ENCODE measurements at places on chromosomes 7 and 10. TPM values are rescaled to one million over a fixed set of nuclear protein-coding genes. Genes with fewer than 3 reads are reported as not detected.

GRCh38 chr7:150420987-150421674, 29.3 kb upstream of the GIMAP8 start:
- peak; percentile 72 for DNase-seq

- DNase-seq = no peak
Measured at GRCh38 chr10:113056441-113057021, 106.5 kb downstream of the TCF7L2 start.

GRCh38 chr10:48478980-48479811, 125.7 kb downstream of the ARHGAP22 start:
- DNase-seq = no peak

DNA sequence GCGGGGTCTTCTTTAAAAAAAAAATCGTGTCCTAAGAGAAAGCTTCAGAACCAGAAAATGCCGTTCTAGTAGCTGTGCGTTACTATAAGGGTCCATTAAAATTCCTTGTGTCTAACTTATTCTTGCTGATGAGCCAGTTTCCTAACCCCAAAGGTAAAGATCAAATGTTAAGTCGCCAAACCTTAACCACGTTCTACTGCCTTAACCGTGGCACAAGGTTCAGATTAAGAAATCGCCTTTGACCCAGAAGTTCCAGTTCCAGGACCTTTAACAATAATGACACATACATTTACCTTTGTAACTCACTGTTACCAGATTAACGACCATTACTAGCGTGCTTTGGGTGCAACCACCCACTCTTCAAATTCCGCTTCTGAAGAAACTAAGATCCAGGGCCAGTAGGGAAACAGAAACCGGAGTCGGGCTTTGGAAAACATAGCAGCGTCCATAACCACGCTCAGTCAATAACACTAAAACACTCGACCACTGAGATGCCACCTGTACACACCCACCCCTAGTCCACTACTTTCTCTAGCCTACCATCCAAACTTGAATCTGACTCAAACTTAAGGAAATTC, 620 bp downstream of the BET1 start:
- peak; percentile 14 for DNase-seq

DNA sequence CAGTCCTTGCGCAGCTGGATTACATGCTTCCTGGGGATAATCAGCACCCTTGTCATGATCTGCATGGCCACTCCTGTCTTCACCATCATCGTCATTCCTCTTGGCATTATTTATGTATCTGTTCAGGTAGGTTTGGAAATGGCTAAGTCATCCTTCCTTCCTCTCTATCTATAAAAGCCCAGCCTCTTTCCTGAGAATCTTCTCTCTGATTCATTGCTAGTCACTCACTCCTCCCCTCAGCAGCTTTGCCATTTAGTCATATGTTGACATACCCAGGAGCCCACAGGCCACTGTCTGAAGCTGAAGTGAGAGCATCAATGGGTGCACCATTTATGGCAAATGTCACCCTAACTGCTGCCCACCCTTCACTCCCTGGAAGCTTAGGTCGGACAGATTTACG, 52.0 kb downstream of the ABCC2 start:
- DNase-seq = no peak

- DNase-seq = no peak
Measured at GRCh38 chr7:54076616-54077015, 465.6 kb upstream of the VSTM2A start.

DNA sequence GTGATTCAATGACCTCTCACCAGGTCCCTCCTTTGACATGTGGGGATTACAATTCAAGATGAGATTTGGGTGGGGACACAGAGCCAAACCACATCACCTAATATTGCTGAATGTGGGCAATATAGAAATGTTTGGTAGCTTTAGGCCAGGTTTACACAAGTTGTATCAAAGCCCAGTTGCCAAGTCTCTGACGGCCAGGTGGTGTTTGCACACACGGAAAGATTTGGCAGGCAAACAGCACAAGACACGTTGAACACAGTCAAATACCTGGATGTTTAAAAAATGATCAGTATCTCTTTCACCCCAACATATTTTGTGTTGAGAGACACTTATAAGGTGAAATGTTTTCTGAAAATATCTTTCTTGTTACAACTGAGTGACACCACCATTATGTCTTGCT, 294.4 kb upstream of the MKI67 start:
- no peak for DNase-seq

- no peak for DNase-seq
Measured at GRCh38 chr10:68684413-68684812, 36.6 kb upstream of the CCAR1 start.

DNA sequence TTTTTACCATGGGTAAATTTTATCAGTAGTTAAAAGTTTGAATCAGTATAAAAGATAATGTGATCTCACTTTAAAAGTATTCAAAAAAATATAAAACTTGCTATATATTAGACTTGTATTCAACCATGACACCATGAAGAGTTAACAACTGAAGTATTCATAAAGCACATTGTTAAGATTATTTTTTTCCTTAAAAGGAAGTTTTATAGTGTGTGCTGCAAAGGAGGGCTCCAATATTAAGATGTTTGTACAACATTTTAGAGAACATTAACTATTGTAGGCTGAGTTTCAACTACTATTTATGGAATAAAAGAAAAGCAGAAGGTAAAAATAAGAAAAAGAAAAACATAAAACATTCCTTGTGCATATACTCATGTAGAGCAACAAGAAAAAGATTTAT, 24.5 kb upstream of the CUBN start:
- DNase-seq = no peak

- peak; percentile 45 for DNase-seq
Measured at GRCh38 chr7:44257618-44258422, 57.0 kb downstream of the YKT6 start.

DNA sequence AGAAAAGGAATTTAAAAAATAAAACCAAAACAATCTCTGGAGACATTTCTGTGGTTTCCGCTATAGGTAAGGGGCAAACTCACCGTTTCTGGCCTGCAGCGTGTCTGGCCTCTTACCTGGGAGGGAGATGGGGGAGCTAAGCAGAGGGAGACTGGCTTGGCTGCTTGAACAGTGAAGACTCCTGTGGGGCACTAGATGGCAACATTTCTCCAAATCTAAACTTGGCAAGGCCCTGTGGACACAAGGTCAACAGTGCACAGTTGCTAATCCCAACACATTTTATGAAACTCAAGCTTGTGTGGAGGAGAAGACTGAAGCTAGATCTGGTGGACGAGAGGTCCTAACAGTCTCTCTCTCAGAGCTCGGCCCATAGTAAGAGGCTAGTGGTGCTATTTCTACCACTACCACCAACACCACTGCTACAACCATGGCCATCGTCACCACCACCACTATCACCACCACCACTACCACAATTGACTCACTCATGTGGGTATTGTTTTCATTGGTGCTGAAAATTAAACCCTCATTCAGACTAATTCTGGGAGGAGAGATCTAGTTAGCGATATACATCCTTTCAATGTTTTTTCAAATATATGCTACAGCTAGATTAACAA, 28.4 kb upstream of the CDHR3 start:
- no peak for DNase-seq

GRCh38 chr7:146002431-146003078, 114.0 kb upstream of the CNTNAP2 start:
- DNase-seq = no peak

GRCh38 chr10:97584060-97584797, at the start of gene HOGA1:
Gene HOGA1 (plus strand): TSS chr10:97584389. CDS start chr10:97584704, 315 bp downstream.
- DNase-seq = peak; percentile 40

- DNase-seq = no peak
Measured at GRCh38 chr10:102453502-102453901, 2.2 kb upstream of the C10orf95 start.

GRCh38 chr10:18681971-18682411, 22.8 kb downstream of the ARL5B start:
- no peak for DNase-seq

- DNase-seq = no peak
Measured at GRCh38 chr7:155861480-155861868, 49.2 kb upstream of the SHH start.

GRCh38 chr10:4260483-4261124, 475.6 kb upstream of the KLF6 start:
- no peak for DNase-seq

GRCh38 chr7:79781716-79782115, 328.2 kb upstream of the MAGI2 start:
- no peak for DNase-seq

GRCh38 chr10:354901-355617, 219.8 kb downstream of the ZMYND11 start:
- no peak for DNase-seq

GRCh38 chr10:132806561-132807003, 20.6 kb upstream of the NKX6-2 start:
- DNase-seq = no peak

- no peak for DNase-seq
Measured at GRCh38 chr7:157615852-157616251, 279.0 kb downstream of the DNAJB6 start.

GRCh38 chr10:484925-485661, 204.4 kb downstream of the DIP2C start:
- DNase-seq = peak; percentile 28

DNA sequence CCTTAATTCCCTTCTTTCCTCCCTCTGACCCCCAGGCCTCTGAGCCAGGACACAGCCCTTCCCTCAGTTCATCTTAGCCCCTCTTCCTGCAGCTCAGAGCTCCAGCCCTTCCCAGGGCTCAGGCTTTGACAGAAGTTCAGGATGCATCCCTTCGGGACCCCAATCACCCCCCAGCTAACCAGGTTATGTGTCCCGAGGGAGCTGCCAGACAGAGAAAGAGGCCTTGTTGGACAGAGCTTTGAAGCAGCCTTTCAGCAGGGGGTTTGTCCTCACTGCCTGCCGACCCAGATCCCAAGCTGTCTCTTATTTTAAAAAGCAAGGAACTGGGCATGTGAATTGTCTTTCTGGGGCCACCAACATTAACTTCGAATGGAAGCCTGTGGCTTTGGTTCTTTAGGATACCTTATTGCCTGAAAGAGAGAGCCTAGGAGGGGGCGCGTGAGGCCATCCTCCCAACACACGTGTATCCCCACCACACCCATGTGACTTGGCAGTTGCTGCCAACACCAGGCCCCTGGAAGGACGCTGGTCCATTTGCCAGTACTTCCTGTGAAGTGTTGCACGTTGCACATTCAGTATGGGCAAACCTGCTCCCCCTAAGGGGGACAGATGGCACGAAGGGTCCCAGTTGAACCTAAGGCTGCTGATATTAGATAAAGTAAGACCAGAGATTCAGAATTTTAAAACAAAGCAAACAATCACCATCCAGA, 858 bp downstream of the CCDC136 start:
- DNase-seq = no peak

DNA sequence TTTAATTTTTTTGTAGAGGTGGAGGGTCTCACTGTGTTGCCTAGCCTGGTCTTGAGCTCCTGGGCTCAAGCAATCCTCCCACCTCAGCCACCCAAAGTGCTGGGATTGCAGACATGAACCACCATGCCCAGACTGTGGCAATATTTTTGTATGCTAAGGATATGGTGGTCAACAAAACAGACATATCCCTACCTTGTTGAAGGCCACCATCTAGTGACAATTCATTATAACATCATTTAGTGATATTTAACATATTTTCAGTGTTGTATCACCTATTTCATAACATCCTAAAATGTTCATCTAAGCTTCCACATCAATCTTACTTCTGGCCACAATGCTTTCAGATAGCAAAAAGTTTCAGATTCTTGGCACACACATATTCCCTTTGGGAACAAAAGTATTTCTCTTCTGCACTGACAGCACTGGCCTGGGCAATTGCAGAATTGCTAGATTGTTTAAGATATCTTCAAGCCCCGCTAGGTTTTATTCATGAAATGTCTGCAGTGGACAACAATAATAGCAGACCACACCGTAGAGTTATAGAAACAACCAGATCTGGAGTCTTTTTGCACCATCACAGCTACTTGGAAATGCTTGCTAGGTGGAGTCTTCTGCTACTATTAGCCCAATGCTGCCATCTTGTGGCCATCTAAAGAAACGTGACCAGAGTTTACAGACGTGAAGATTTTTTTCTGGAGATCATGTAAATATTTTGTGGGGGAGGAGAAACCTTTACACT, 58.4 kb downstream of the DNAJC12 start:
- DNase-seq = peak; percentile 56

- DNase-seq = no peak
Measured at GRCh38 chr10:86829472-86829871, 73.1 kb downstream of the BMPR1A start.

- DNase-seq = peak; percentile 47
Measured at GRCh38 chr10:122461729-122462532, 578 bp downstream of the HTRA1 start.

Gene SLC39A12
- total RNA-seq = not detected

Gene SCART1
- total RNA-seq = 2.1 TPM

Gene ACSM6
- total RNA-seq = not detected

Gene ANKRD1
- total RNA-seq = not detected

Gene MRLN
- total RNA-seq = not detected

Gene FAM25G
- 2.7 TPM for total RNA-seq

Gene HOXA10
- total RNA-seq = 30.0 TPM

Gene NME8
- not detected for total RNA-seq

Gene RSPH10B2
- not detected for total RNA-seq

Gene FANK1
- total RNA-seq = 7.1 TPM

Gene TMEM196
- not detected for total RNA-seq

All from left colon (tissue), 2 donors.